ENCODE measurements at places on chromosomes 7 and 10. TPM values are rescaled to one million over a fixed set of nuclear protein-coding genes. Genes with fewer than 3 reads are reported as not detected.
A peak's percentile ranks its signal among the peaks of the same experiment; 100 is the strongest.

The PAPOLB gene
- total RNA-seq, result 0.60 TPM

The HOXA9 gene
- total RNA-seq, result not detected

The MCM10 gene
- not detected for total RNA-seq

The NPC1L1 gene
- 0.13 TPM for total RNA-seq

- no peak for DNase-seq
These were observed 579.4 kb downstream of the SDK1 start for GRCh38 chr7:3880228-3880987.

DNA sequence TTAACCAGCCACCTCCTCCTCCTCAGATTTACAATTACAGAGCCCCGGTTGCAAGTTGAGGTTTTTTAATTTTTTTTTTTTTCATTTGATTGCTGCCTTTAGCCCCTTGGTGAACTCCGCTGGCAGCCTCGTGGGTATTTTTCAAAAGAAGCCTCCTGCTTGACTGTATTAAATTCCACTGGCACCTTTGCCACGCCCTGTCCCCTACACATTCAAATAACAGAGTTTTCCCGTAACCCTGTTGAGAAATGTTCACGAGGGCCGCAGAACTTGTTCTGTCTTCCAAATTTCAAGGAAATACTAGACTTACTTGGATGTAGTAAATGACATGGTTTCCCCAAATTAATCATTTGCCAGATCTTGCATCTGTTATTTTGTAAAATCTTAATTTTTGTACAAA lies 167.0 kb downstream of the ARID5B start:
- no peak for DNase-seq

- DNase-seq, result peak; percentile 49
These were observed 45.6 kb upstream of the LRRC4 start for GRCh38 chr7:128076796-128077271.

DNA sequence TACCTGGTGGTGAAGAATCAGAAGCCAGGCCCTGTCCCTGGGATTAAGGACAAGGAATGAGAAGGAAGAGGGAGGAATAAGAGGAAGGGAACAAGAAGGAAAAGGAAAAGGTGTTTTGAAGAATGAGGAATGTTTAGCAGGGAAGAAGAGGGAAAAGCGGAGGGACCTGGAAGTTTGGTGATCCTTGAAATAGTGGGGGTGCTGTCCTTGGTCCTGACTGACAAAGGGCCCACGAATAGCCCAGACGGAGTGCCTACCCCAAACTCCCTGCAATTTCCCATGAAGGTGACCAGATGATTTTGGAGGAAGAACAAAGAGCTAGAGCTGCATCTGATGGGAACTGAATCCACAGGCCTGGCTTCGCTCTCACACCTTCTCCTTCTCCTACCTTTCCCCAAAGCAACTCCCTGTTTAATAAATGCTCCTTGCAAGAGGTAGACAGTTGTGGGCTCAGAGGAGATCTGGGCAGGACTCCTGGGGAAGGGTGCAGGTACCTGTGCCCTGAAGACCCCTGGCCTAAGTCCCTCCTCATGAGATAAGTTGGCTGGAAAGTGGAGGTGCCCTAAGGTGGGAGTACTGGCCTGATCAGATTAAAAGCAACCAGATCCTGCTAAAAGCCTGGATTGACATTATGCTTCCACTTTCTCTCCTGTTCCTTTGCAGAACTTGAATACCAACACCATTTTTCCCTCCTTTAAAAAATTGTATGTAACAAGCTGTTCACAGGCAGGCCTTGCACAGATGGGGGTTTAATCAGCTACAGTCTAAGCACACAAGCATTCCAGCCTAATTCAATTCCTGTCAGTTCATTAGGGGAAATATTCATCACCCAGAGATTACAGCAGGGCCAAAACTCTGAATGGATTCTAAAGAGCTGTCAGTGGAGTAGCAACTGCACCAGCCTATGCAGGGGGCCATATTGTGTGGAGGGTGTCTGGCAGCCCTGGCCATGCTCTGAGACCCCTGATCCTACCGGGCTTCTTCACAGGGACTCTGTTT lies 19.4 kb downstream of the KAZALD1 start:
- DNase-seq, result no peak

- no peak for DNase-seq
These were observed 55.5 kb downstream of the PLXNA4 start for GRCh38 chr7:132520591-132521280.

Measured in dorsolateral prefrontal cortex (tissue), 122 donors.